ENCODE measurements at places on chromosomes 11 and 22. TPM values are rescaled to one million over a fixed set of nuclear protein-coding genes. Genes with fewer than 3 reads are reported as not detected.

C22orf23 gene
- 0.37 TPM for total RNA-seq

KRTAP5-9 gene
- not detected for total RNA-seq

- H3K4me1 ChIP-seq, result peaks cover 24% of the 10 kb centered on the region
- H3K4me3 ChIP-seq, result no peak overlapping the region
- no peaks in the 10 kb centered on the region for H3K27me3 ChIP-seq
- H3K27ac ChIP-seq, result no peak overlapping the region
- DNase-seq, result peak; percentile 45
Measured at GRCh38 chr22:26610072-26610958, 7.5 kb downstream of the CRYBB1 start.

- DNase-seq, result no peak
- no peaks in the 10 kb centered on the region for H3K36me3 ChIP-seq
- H3K4me1 ChIP-seq, result no peaks in the 10 kb centered on the region
- H3K4me3 ChIP-seq, result no peak overlapping the region
Measured at GRCh38 chr11:5307256-5308019, 5.7 kb upstream of the OR51B4 start.

DNA sequence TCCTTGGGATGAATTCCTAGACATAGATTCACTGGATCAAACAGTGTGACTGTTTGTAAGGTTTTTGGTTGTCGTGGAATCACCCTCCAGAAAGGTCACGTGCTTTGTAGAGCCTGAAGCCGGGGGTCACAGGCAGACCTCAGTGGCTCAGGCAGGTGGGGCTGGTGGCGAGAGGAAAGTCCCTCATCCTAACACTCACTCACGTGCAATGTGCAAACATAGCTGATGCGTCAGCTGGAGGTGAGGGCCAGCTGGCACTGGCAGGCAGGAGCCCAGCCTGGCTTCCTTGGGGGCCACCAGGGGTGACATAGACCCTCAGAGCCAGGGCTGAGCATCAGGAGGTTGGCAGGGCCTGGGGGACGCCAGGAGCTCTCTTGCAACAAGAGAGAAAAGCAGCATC is 90.0 kb downstream of the ARHGAP8 start:
- no peak overlapping the region for H3K4me3 ChIP-seq
- H3K4me1 ChIP-seq, result no peaks in the 10 kb centered on the region
- no peak for DNase-seq

DNA sequence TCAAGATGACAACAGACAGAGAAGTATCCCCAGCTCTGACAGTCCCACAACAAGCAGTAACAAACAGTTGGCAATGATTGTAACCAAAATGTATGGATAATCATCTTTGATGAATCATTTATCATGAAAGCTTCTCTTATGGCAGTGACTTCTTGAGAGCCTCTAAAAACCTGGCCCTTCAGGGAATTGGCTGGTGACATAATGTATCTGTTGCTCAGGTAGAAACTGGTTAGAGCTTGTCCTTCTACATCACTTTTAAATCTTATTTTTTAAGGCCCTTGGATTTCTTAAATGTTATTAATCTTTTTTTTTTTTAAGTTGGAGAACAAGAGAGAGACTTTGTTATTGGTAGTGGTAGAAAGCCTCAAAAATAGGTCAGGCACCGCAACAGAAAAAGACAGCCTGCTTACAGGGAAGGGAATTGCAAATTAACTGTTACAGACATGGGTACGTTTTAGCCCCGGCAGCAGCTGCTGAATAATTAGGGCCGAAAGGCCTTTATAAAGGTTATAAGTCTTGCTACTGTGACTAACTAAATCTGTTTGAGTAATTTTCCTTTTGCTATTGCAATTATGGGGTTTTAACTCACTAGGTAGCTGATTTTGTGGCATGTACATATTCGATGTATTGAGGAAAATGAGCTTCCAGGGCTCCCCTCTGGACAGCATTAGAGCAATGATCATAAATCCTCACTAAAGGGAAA is 207.7 kb upstream of the LRRC4C start:
- no peak for DNase-seq
- H3K27ac ChIP-seq, result no peak overlapping the region
- no peak overlapping the region for H3K4me3 ChIP-seq
- H3K36me3 ChIP-seq, result no peaks in the 10 kb centered on the region
- H3K27me3 ChIP-seq, result no peaks in the 10 kb centered on the region
- H3K4me1 ChIP-seq, result no peaks in the 10 kb centered on the region

DNA sequence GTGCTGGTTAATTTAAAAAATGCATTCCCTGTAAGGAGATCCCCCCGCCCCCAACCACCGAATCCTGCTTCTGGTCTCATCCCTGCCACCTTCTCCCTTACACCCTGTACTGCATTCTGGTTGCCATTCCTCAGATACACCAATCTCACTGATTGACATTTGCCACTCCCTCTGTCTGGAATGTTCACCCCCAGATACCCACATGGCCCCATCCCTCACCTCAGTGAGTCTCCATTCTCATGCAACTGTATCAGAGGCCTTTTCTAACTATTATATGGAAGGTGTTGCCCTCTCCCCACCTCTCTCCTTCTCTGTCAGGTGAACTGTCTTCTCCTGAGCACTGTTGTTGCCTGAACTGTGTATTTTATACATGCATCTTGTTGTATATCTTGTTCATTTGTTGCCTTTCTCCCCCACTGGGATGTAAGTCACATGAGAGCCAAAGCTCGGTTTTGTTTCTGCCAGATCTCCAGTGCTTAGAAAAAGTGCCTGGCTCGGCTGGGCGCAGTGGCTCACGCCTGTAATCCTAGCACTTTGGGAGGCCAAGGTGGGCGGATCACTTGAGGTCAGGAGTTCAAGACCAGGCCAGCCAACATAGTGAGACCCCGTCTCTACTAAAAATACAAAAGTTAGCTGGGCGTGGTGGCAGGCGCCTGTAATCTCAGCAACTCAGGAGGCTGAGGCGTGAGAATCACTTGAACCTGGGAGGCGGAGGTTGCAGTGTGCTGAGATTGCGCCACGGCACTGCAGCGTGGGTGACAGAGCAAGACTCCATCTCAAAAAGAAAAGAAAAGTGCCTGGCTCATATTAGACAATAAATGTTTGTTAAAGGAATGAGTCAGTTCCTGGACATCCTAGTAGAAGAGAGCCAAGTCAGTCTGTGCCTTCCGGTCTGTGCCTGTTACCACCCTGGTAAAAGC is 61.0 kb downstream of the TNRC6B start:
- no peaks in the 10 kb centered on the region for H3K27me3 ChIP-seq
- H3K4me1 ChIP-seq, result peaks cover 62% of the 10 kb centered on the region
- H3K4me3 ChIP-seq, result no peak overlapping the region
- no peak for DNase-seq

DNA sequence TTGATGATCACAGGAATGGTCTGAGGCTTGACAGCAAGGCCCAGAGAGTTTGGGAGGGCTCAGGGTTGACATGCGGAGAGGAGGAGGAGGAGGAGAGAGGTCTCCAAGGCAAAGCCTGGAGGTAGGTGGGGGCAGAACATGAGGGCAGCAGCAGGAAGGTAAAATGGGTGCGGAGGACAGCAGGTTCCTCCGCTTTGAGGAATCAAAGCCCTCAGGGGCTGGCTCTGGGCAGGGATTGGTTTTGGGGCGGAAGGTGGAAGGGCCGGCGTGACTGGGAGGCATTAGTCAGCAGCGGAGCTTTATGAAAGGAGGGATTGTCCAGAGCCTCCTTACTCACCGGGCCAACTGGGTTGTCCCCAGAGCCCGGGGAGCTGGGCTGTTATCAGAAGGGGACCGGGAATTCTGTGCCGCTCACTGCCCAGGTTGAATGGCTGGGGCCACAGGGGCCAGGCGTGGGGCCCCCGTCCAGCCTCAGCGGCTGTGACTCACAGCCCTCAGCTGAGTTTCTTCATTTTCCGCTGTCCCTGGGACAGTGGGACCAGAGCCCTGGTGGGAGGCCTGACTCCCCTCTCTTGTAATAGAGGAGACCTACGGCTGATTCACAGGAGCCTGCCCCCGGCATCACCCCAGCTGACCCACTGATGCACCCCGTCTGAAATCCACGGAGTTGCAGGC is 36.2 kb downstream of the LIF start:
- H3K4me1 ChIP-seq, result no peaks in the 10 kb centered on the region
- no peak for DNase-seq
- H3K27ac ChIP-seq, result no peak overlapping the region
- no peaks in the 10 kb centered on the region for H3K36me3 ChIP-seq

Data from CD8-positive, alpha-beta memory T cell (primary cell).